Right renal pelvis (tissue), 4 donors: ENCODE measurements at places on chromosomes 3 and 15. TPM values are rescaled to one million over a fixed set of nuclear protein-coding genes. Genes with fewer than 3 reads are reported as not detected.

DNA sequence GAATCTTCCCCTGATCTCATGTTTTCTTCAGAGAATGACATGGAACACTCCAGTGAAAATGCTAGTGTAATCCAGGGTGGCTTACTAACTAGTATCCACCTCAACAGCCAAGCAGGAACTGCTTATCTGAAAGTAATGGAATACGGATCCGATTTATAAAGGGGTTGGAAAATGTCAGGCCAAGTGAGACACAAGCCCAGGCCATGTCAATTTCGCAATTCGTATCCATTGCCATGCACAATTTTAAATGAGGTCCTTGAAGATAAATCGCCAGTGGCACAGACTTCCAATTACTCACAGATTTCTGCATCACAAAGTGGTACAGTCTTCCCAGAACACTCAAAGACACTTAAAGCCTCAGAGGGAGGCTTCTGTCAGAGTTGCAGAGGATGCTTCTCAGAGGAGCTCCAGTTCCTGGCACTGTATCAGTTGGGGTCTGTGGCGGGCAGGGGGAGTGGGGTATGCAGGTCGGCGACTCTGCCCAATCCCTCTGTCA lies 16.5 kb upstream of the FAM240A start:
- DNase-seq = no peak

- DNase-seq = no peak
Measured at GRCh38 chr15:66863390-66864085, 161.5 kb downstream of the SMAD6 start.

GRCh38 chr15:61489571-61489970 lies 260.5 kb upstream of the RORA start:
- no peak for DNase-seq

DNA sequence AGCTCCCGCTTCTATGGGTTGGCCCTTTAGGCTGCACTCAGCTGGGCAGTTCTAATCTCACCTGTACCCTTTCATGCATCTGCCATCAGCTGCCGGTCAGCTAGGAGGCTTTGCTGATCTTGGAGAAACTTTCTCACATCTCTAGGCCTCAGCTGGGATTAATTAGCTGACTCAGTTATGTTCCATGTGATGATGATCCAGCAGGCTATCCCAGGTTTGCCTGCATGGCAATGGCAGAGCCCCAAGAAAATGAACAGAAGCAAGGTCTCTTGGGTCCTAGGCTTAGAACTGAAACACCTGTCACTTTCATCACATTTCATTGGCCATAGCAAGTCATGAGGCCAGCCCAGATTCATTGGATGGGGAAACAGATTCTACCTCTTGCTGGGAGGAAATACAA lies 304.6 kb upstream of the TBC1D5 start:
- no peak for DNase-seq

- no peak for DNase-seq
Measured at GRCh38 chr15:34754674-34755418, at the start of gene GJD2. Gene GJD2, minus strand, starts transcription at chr15:34754998. Its CDS starts 510 bp downstream, at chr15:34754488.

DNA sequence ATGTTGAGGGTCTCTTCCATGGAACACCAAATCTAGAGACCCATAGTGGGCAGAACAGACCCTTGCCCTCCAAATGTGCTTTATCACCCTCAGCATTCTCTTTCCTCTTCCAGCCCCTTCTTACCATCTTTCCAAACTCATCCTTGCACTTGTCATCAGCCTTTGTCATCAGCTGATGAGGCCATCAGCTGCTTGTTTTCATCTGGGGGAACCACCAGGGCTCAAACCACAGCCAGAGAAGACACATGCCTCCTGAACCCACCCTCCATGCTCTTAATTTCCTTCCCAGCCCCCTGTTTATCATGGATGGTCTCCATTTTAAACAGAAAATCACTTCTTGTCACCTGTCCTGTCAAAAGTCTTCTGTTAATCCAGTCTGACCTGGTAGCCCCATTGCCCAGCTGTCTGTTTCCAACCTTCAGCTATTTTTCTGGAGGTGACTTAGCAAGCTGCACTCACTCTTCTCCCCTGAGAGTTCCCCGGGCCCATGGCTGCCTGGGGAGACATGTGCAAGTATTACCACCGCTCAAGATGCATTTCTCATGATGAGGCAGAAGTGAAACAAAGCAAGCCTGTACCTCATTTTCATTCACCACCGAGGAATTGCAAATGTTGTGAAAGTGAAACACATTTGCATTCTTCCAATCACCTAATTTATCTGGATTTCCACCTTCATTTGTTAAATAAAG lies 14.7 kb upstream of the SYNM start:
- no peak for DNase-seq

GRCh38 chr15:86892774-86893449 lies 813.2 kb downstream of the AGBL1 start:
- no peak for DNase-seq

GRCh38 chr3:190767851-190768250 lies 94.6 kb downstream of the GMNC start:
- DNase-seq = no peak

DNA sequence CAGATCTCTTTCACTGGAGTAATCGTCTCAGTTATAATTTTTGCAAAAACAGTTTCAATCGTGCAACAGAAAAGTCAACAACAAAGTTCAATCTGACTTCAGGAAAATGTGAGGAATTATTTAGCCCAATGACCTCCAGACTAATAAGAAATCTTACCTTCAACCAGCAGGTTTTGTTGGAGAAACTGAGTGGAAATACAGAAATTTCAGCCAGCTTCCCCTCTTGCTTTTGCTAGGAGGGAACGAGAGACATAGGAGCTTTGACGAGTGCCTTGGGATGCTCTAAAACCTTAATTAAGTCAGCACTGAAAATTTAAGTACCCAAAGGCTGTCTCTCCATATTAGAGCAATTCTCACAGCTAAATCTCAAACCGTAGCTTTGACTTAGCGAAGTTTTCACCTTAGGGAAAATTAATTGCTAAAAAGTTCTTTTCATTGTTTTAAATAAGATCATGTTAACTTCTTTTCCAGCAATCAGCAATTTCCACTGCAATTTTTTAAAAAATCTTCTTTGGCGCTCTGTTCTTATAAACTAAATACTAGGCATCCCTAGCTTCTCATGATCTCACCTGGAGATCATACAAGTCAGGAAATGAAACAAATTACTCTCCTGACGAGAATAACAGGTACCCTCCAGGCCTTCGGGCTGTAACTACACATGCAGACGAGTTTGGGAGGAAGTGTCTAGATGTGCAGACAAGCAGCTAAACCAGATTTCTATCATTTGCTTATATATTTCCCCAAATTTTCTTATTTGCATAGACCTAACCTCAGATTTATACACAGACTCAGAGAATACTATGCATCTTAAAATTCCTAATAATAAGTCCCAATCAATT lies 250.2 kb downstream of the FAM43A start:
- no peak for DNase-seq

GRCh38 chr3:82506204-82506603 lies 744.8 kb upstream of the GBE1 start:
- DNase-seq = no peak

- no peak for DNase-seq
Measured at GRCh38 chr3:186759231-186759930, 24.0 kb upstream of the EIF4A2 start.

GRCh38 chr15:79091204-79091867 lies 756 bp upstream of the RASGRF1 start:
- DNase-seq = no peak

- DNase-seq = no peak
Measured at GRCh38 chr3:188687389-188687788, 484.4 kb upstream of the TPRG1 start.

GRCh38 chr3:105747060-105747541 lies 121.7 kb downstream of the CBLB start:
- DNase-seq = no peak

- no peak for DNase-seq
Measured at GRCh38 chr3:193347521-193348501, 30.7 kb downstream of the ATP13A5 start.

GRCh38 chr3:193620650-193621049 lies 27.6 kb downstream of the OPA1 start:
- no peak for DNase-seq

- no peak for DNase-seq
Measured at GRCh38 chr15:70222606-70223005, 124.9 kb upstream of the TLE3 start.

DNA sequence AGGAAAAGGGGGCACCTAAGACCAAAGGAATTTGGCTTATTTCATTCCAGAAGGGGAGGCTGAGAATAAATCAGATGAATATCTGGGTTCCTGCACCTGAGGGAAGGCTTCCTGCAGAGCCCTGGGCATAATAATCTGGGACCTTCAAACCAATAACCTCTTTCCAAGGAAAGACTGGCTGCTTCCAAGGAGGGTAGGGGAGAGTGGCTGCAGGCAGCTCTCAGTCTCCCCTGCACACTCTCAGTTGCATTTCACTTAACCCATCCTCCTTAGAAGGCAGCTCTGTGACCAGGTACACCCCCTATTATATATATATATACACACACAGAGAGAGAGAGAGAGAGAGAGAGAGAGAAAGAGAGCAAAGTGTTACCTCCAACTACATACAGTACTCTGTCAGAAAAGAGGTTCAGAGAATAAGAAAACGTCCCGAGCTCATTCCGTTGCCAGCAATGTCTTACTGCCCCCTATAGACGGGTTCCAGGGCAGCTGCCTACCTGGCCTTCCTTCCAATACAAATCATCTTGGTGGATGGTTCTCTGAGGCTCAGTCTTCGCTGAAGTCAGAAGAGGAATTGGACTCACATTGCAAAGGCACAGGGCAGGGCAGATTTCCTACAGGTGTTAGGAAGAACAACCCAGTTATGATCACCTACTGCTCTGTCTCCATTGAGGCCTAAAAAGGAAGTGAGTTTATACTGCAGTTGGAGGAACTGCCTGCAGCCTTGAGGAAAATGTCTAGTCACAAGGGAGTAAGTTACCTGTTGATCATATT lies 26.1 kb downstream of the CAPN3 start:
- DNase-seq = no peak

NAALADL2 gene
- 19.9 TPM for polyA plus RNA-seq

ANKRD63 gene
- polyA plus RNA-seq = not detected

SERPINI2 gene
- 1.6 TPM for polyA plus RNA-seq

WDR76 gene
- 14.9 TPM for polyA plus RNA-seq

SSUH2 gene
- polyA plus RNA-seq = 3.9 TPM

AGBL1 gene
- 0.10 TPM for polyA plus RNA-seq

LTK gene
- polyA plus RNA-seq = 1.7 TPM

TRH gene
- 0.28 TPM for polyA plus RNA-seq

SLC27A2 gene
- 50.5 TPM for polyA plus RNA-seq
